Left forelimb (tissue), 1 donor: ENCODE measurements at places on chromosomes 2 and 18.

DNA sequence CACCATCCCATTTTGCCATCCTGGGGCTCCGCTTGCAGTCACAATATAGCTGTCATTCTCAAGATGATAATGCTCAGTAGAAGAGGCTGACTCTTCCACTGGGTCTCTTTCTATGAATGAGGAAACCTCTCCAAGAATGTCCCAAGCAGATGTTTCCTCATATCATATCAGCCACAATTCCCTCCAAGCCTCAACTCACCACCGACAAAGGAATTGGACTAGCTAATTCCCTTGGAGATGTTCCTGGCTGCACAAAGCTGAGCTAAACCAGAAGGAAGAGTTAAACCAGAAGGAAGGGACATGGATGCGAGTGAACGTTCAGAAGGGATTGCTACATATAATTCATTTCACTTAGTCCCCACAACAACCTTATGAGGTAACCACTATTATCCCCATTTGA is 65.0 kb upstream of the NPAS2 start:
- DNase-seq = no peak

DNA sequence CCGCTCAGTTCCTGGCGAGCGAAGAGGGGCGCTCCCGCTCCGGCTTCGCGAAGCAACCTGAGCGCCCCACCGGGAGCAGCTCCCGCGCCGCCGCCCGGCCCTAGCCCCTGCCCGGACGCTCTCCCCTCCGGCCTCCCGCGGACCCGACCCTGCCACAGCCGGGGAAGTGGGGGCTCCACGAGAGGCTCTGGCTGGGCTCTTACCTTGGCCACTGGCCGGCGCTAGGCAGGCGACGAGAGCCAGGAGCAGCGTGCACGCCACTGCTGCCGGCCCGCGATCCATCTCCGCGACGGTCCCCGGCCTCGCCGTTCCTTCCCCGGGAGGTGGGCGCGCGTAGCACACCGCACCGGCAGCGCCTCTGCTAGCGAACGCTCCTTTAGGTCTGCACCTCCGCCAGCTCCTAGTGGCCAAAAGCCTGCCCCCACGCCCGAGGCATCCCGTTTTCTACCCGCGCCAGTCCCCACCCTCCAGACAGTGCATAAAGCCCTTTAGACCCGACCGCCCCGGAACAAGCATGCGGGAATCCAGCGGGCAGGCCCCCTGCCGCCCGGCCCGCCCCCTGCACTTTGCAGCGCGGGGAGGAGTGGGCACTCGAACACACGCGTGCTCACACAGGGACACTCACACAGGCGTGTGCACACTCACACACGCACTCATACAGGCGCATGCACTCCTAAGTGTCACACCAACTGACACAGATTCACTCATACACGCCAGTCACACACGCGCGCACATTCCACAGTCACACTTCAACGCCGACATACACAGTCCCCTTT is at the start of gene LRP2:
LRP2 (minus strand) TSS at position 417 of the 776 bp plus-strand sequence; CDS start at position 282, 135 bp downstream.
- no peak for DNase-seq

- DNase-seq = no peak
Observed at GRCh38 chr18:79754831-79755351, 42.8 kb upstream of the KCNG2 start.

GRCh38 chr2:200477667-200478131 is 32.2 kb downstream of the KCTD18 start:
- no peak for DNase-seq

DNA sequence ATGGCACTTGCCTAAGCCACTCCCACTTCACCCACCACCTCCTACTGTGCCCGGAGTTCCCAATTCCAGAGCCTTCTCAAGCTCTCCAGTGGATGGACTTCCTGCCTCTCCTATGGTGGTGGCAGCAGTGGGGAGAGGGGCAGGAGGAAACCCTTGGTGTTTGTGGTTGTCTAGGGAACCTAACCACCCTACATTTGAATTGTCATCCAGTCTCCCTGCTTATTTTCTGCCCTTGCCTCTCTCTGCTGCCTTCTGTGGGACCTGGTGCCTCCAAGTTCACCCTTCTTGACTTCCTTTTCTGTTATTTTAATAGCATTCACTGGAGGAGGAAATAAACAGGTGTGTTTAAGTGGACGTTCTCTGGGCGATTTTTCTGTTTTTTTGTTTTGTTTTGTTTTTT is 50.0 kb upstream of the HPCAL1 start:
- no peak for DNase-seq

GRCh38 chr2:204019572-204020501 is 83.3 kb downstream of the ICOS start:
- no peak for DNase-seq

DNA sequence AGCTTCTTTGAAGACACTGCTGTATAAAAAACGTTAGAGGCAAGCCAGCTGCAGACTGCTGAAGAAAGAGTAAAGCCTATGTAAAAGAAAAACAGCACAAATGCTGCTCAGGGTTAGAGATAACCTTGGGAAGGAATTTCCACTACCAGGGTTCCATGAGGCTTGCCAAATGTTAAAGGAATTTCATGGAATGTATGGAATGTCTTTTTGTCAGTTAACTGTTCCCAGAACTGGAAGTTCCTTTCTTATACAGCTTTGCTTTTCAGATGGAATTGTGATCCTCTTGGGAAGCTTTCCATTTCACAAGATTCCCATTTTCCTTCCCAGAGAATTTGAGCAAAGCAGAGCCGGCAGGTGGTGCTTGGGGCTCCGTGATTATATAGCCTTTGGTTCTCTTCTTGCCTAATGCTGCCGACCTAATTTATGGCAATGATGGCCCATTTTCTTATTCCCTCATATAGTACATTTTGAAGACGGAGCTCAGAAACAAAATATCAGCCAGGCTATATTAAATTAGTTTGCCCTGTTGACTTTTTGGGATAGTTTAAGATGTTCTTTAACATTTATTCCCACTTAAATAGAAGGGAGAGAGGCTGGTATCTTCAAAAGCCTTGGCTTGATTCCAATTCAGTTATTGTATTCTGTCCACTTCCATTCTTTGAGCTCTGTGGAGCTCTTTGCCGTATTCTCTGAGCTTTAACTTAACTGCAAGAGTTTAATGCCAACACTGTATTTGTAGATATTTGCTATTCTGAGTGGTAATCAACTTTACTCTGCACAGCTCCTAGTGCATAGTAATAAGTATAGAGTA is 162.3 kb downstream of the PHLPP1 start:
- DNase-seq = no peak

- DNase-seq = no peak
Observed at GRCh38 chr2:43186679-43187374, 39.6 kb downstream of the ZFP36L2 start.

DNA sequence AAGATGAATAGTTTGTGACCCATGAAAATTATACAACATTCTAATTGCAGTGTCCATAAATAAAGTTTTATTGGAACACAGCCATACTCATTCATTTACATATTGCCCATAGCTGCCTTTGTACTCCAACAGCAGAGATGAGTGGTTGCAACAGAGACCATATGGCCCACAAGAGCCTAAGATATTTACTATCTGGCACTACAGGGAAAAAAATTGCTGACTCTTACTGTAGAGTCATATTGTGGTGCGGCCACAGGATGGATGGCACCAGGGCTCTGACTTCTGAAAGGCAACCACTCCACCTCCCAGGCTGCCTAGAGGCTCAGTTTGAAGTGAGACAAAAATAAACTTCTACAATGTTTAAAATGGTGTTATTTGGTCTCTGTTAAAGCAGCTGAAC is 404.0 kb upstream of the ATP5MC3 start:
- no peak for DNase-seq

- no peak for DNase-seq
Observed at GRCh38 chr2:51981783-51982182, 949.9 kb upstream of the NRXN1 start.

GRCh38 chr2:102630458-102630857 is 11.1 kb downstream of the SLC9A2 start:
- no peak for DNase-seq

DNA sequence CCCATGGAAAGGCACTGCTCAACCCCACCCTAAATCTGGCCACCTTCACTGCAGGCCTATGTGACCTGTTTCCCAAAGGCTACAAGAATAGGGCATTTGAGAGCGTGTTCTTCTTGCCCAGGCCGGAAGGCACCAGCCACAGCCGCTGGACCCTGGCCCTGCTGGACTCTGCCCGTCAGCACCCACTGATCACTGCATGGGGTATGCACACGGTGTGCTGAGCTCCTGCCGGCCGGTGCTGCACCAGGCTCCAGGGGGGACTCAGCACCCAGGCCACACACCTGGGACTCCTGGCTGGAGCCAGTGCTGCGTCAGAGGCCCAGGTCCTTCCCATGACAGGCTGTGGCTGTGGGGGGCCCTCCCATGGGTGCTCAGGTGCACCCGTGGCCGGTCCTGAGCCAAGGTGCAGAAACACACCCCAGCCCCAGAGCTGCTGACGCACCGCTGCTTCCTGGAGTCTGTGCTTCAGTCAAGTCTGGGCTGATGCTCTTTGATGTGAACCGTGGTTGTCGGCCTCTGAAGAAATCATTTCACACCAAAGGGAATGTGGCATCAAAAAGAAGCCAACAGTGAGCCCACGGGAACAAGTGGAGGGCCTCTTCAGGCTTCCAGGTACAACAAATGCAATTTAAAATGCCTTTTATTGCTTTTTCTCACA is 6.5 kb downstream of the KCNG2 start:
- no peak for DNase-seq

GRCh38 chr2:152183401-152184073 is 8.0 kb upstream of the STAM2 start:
- DNase-seq = no peak

DNA sequence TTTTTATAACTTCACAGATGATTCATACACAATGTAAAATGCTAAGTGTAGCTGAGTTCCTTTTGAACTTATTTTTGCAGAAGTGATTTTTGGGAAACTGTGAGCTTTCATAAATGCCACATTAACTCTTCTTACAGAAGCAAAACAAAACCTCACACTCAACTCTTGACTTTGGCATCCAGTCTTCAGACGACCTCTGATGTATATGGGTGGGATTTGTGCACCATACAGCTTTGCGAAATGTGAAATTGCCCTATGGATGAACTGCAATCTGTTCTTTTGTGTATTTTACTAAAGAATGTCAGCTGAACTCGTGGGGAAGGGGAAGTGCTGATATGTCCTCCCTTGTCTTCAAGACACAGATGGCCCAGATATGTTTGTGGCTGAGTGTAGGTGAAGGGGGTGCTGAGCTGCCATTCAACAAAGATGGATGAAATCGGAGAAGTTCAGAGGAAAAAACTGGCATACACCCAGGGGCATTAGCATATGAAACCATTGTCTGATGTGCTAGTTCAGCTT is 218.3 kb downstream of the PTGR3 start:
- no peak for DNase-seq

- DNase-seq = no peak
Observed at GRCh38 chr2:9752441-9753275, 90.6 kb upstream of the TAF1B start.

DNA sequence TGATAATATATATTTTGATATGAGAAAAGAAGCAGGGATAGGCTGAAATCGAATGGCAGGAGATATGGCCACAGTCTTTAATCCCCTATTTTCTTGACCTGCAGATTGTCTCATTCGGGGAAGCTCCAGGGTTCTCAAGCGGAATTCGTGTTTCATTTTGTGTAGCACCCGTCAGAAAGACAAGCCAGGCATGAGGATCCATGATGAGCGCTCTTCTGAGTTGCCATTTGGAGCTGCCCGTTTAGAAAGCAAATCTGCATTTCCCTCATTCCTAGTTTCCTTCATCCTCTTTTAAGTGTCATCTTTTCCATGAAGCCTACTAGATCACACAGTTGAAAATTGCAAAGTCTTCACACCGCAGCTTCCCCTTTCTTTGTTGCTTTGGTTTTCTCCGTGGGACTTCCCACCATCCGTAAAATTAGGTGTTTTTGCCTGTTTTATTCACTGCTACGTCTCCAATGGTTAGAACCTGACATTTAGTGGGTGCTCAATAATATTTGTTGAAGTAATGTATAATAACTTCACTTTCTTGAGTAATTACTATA is 16.9 kb downstream of the HNMT start:
- DNase-seq = no peak

GRCh38 chr2:220202066-220202465 is 574.6 kb downstream of the SLC4A3 start:
- DNase-seq = no peak

DNA sequence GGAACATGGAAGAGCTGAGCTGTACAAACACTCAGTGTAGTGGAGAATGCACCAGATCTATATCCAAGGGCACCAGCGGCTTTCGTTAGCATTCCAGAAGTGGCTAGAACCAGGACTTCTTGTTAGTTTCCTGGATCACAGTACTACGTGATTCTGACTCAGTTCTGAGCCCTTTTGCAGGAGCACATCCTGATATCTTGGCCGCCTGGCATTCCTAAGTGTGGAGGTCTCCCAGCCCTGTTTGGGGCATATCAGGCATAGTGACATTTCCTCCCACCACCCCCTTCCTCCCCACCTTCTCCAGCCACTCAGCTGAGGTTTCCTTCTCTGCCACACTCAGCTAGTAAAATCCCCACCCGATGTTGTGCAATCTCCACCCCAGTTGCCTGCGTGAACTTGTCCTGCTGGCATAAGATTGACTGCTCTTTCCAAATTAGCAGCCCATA is 63.4 kb downstream of the BMP10 start:
- no peak for DNase-seq

- no peak for DNase-seq
Observed at GRCh38 chr2:216142540-216142939, 33.4 kb downstream of the XRCC5 start.

GRCh38 chr2:55958756-55959155 is 35.2 kb upstream of the EFEMP1 start:
- DNase-seq = no peak

DNA sequence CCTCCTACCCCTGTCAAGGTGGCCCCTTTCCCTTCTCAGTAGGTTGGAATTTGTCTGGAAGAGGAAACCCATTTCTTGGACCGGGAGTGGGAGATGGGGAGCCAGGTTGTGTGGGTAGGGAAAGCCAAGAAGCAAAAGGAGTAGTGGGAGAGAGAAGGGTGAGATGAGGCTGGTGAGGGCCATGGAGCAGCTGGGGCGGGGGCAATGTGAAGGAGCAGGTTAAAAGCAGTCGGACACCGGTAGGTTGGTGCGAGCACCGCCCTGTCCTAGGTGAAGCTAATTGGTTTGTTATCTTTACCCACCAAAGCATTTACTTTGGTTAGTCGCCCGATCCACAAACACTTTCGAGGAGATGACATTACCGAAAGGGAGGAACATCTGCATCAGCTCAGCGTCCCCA is 306.8 kb downstream of the CELF4 start:
- no peak for DNase-seq

GRCh38 chr18:2657788-2658458 is 2.4 kb downstream of the SMCHD1 start:
- DNase-seq = no peak

GRCh38 chr18:43571078-43571689 is 293.9 kb upstream of the SYT4 start:
- DNase-seq = no peak

DNA sequence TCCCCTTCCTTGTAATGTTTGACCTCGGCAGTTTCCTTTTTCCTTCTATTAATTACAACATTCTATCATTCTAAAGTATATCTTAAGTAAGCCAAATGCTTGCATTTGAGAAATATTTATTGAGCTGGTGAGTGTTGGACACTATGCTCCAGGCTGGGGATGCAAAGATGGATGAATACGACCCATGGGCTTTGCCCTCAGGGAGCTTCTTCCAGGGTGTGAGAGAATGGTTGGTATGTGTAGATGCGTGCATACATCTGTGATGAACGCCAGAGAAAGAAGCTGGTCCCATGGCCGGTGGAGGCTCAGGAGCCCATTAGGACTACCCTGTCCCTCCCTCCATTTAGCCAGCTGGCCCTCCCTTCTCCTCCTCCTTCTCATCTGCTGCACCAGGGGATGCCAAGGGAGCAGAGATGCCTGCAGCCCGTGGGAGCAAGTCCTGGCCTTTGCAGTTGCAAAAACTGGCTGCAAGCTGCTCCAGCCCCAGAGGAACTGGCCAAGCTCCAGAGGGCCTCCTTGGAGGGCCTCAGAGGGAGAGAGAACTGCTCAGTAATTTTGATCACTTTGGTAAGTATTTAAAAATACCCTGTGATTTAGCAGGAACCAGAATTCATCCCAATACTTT is 65.7 kb upstream of the FOSL2 start:
- DNase-seq = no peak
